ENCODE measurements at places on chromosomes 6 and 20.

DNA sequence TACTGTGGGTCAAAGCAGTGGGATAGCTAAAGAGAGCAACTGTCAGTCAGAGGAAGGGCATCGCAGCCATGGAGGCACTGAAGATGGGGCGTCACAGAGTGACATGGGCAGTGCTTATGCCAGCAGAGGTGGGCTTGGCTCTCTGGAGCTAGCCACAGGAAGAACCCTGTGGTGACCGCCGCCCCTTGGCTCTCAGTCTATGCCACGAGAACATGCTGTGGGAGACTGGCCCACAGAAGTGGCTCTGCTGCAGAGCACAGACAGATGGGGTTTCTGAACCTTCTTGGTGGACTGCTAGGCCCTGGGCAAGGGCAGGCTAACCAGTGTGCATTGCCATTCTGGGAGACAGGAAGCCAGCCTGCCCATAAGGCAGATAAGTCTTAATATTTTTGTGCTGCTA is 290.0 kb upstream of the SUPT3H start:
- no peak for DNase-seq

GRCh38 chr6:84599991-84600390 is 164.4 kb downstream of the TBX18 start:
- DNase-seq: no peak

- DNase-seq: no peak
Measured at GRCh38 chr20:34888468-34888867, 12.1 kb downstream of the ACSS2 start.

DNA sequence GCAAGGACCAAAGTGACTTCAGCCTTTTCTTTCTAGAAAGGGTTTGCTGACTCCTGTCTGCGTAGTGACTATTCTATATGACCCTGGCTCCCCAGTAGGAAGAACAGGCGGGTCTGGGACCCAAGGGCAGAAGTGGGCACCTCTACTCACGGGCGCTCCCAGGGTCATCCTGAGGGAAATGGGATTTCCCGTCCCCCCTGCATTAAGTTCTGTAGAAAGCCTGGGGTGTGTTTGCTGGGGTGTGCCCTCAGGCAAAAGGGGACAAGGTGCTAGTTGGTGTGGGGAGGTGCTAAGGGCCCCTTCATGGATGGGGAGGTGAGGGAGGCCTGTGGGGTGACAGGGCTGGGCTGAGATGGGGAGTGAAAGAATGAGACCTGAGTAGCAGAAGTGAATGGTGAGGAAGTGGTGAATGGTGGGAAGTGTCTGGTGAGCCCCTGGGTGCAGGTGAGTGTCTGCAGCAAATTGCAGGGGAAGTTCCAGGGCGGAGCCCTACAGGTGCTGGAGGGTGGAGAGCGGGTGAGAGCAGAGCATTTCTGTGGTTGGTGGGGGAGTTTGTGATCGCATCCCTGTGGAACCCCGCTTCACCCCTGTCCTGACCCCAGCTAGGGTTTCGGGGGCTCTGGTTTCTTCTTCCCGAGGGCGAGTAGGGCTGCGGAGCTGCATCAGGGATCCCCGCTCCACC is 21.1 kb downstream of the RAET1L start:
- no peak for DNase-seq

DNA sequence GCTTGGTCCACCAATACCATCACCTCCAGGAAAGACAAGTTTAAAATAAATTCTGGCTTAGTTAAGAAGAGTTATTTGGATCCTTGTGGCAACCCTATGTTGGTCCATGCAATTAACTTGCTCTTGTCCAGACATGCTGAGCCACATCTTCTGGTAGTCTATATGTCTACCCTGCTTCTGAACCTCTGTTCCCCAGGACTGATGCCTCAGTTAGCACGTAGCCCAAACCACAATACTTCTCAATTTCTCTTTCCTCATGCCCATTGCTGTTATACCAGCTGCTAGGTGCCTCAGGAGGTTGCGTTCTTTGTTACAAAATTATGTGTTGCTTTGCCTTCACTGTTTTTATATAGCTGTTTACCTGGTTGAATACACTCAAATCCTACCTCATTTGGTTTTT is 116.4 kb upstream of the KCNQ5 start:
- no peak for DNase-seq

GRCh38 chr6:68082086-68082485 is 553.0 kb upstream of the ADGRB3 start:
- DNase-seq: no peak

GRCh38 chr6:43468748-43469681 is 8.4 kb upstream of the TJAP1 start:
- DNase-seq: no peak

Data from stimulated activated CD8-positive, alpha-beta memory T cell treated with anti-CD3 and anti-CD28 coated beads, Interleukin-7, amount 100 ng/mL, for 1 hour (primary cell).